ENCODE measurements at places on chromosomes 1 and 21.

GRCh38 chr1:90862782-90863181, 145.7 kb upstream of the BARHL2 start:
- no peak for DNase-seq

DNA sequence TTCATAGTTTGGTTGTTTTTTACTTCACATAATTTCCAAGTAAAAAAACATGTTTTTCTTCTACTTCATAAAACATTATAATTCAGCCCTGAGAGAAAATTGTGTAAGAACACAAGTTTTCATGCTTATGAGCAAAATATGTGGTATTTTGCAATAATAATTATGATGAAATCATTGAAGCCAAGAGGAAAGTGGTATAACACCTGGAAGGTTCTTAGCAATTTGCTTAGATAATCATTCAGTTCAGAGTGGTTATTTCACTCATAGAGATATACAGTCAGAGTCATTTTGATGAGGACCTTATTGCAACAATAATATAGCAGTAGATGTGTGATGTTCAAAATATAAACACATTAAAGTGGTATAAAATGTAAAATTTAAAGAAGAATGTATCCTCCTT, 94.5 kb downstream of the PLPPR4 start:
- DNase-seq: no peak

DNA sequence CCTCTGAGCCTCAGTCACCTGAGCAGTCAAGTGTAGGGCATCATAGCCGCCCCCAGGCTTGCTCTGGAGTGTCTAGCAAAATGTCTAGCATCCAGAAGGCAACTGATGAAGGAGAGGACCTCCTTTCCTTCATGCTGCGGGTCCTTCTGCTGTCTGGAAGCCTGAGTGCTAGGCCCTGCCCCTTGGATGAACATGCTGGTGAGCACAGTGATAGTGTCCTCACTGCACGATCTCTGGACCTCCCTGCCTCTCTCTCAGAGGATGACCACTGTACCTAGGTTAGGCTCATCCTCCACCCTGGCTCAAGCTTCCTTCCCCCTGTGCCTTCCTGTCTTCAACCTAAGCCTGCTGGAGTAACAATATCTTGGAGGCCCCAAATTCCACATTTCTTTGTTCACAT, 128.6 kb downstream of the TENT5C start:
- DNase-seq: no peak

- no peak for DNase-seq
These were observed 375 bp upstream of the GJA4 start for GRCh38 chr1:34792424-34792823.

DNA sequence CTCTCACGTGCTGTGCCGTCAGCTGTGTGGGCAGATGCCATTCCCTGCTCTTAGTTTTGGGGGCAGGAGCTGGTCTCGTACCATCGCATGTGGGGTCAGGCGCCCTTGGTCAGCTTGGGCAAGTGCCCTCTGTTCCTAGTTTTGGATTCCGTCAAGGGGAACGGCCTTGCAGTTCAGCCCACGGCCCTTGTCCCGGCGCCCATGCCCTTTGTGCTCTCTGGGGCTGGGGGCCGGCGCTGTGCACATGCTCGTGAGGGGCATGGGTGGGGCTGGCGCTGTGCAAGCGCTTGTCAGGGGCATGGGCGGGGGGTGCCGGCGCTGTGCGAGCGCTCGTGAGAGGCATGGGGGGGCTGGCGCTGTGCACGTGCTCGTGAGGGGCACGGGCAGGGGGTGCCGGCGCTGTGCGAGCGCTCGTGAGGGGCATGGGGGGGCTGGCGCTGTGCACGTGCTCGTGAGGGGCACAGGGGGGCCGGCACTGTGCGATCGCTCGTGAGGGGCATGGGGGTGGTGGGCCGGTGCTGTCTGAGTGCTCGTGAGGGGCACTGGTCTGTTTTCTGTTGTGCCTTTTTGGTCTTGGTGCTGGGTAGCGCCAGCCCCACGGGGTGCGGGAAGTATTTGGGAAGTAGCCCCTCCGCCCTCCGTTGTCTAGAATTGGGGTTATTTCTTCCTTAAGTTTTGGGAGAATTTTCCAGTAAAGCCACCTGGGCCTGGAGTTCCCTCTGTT, 29.5 kb upstream of the DIP2A start:
- DNase-seq: no peak

All from dermis microvascular lymphatic vessel endothelial cell (primary cell).